ENCODE measurements at places on chromosomes 7 and 10.
A peak's percentile ranks its signal among the peaks of the same experiment; 100 is the strongest.

DNA sequence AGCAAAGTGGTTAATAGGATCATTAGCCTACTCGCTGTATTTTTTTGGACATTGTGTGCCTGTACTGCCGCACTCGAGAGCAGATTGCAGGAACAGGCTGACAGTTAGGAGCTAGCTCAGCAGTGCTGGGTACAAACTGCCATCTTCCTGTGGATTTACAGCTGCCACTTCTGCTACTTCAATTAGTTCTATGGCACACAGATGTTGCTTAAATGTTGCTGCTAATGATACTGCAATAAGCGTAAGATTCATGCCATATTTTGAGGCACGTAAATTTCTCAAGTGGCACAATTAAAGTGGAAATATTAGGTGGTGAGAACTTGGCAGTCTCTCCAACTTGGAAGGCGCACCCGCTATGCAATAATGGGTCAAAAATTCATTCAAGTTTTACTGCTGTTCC lies 171.9 kb downstream of the EBF3 start:
- DNase-seq: no peak

DNA sequence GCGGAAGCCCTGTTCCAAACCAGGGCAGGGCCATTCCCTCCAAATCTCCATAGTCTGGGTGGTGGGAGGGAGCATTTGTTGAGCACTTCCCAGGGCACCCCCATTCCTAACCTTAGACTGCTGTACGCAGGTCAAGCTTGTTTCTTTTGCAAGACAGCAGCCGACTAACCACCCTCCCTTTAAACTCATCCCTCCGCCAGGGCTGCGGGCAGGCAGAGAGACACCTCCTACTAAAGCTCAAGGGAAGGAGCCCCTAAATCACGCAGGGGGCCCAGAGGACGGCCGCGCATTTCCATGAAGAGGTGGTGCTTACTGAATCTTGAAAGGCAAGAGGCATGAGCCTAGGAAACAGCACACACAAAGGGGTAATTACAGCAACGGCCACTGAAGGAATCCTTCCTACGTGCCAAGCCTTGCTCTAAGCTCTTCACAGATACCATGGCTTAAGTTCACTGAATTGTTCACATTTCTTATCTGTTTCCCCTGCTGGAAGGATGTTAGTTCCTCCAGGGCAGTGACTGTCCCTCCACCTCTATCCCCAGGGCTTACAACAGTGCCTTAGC lies 90.0 kb downstream of the PROSER2 start:
- DNase-seq: no peak

DNA sequence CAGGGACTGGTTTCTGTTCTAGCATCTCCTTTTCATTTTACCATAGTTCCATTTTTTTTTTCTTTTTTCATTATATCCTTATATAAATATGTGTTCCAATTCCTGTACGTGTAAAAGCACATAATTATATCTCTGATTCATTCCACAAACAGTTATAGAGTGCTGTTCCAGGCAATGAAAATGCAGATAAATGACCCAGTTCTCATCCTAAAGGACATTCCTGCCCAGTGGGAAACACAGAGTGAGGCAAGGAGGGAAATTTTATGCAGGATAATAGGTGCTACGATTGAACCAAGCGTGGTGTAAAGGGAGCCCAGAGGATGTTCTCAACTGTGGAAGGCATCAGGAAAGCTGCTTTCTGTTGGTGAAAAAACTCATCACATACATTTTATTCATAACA lies 408.1 kb downstream of the GATA3 start:
- no peak for DNase-seq

GRCh38 chr7:28020302-28020940 lies 160.2 kb downstream of the JAZF1 start:
- DNase-seq: peak; percentile 66

DNA sequence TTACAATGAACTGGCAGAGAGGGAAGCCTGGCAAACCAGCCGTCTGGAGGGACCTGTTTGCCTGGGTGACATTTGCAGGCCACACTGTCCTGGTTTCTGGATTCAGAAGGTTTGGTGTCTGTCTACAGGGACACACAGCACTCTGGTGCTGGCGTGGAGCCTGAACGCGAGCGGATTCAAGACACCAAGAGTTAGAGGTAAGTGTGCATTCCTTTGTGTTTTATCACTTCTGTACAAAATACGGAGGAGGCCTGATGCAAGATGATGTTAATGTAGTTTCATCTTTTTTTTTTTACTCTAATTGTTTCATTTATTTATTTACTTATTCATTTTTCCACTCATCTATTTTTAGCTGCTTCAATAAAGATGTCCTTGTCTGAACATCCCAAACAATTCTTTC lies 485.3 kb upstream of the ADARB2 start:
- DNase-seq: no peak

GRCh38 chr10:112491144-112491543 lies 44.1 kb downstream of the VTI1A start:
- DNase-seq: no peak

GRCh38 chr10:44787480-44788075 lies 123.6 kb upstream of the TMEM72 start:
- no peak for DNase-seq

DNA sequence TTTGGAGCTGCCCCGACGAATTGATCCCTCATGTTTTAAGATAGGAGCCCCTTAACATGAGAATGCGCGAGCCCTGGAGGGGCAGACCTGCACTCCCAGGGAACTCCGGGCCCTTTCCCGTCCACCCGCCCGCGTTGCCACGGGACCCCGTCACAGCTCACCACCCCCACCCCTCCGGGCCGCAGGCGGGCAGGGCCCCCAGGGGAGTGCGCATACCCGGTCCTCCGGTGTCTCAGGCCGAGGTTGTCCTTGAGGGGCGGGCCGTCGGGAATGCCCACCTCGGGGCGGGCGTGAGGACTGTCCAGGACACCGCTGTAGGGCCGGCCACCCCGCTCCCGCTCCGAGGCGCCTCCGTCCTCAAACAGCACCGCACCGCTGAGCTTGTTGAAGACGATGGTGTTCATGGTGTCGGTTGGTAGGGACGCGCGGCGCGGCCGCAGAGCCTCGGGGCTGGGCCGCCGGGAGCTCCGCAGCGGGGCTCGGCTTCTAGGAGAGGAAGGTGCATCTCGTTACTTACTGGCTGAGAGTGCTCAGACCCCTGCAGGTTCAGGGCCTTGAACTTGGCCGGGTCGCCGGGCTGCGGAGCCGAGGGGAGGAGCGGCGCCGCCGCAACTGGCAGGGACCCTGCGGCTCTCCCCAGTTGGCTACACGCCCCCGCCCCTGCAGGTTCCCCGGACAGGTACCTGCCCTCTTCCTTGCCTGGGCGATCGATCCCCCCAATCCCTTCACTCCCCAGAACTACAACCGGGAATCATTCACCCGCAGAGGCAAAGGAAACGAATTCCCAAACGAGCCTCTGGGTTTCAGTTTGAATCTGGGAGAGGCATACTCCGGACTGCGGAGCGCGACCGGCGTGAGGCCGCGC lies 2.4 kb downstream of the MKX start:
- DNase-seq: no peak

- DNase-seq: peak; percentile 52
These were observed 7.8 kb downstream of the PROSER2 start for GRCh38 chr10:11830836-11831519.

DNA sequence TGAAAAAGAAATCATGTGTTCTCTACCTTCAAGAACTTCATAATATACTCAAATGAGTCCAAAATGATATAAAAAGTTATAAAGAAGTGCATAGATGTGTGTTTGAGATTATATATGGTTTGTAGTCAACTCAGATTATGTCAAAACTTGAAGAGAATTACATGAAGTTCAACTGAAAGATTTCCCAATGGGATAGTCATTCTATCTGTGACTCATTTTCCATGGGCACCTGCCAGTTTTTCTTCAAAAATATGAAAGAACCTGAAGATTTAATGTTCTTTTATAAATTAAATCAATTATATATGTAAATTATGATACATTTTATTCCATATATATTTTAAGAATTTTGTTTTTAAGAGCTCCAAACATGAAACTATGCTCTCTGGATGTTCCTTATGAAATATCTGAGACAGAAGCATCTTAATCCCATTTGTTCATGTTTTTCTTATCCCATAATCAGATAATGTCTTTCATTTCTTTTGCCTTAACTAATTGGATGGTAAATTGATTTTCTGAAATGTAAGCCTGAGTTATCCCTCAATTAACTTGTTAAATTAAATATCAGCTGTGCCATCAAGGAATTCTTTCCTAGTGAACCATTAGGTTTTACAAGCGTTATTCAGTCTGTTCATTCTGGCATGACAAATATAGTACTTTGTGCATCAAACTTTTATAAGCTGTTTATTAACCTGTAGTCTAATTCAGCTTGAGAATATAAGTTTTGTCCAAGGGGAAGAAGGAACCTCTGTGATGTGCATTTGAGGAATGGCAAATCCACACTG lies 387.1 kb downstream of the IPMK start:
- no peak for DNase-seq

DNA sequence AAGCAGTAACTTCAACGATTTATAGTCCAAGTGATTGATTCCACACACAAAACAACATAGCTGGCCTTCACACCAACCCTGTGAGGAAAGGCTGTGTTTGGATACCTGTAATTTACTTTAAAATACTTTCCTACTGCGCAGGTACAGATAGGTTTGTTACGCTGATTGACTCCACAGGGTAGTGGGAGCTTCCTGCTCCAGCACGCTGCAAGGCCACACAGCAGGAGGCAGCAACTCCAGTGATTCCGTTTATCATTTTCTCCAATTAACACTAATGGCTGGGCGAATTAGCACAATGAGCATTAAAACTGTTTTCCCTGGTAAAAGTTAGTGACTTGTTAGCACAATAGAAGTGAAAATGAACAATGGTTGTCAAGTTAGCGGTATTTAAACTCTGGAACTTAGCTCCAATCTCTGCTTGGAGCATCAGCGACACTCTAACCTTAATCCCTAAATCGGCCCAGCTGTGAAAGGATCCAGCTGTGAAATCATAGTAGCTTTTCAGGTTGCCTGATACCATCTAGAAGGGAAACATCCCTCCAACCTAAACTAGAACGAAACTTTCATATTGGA lies 959 bp downstream of the DCLRE1C start:
- no peak for DNase-seq

DNA sequence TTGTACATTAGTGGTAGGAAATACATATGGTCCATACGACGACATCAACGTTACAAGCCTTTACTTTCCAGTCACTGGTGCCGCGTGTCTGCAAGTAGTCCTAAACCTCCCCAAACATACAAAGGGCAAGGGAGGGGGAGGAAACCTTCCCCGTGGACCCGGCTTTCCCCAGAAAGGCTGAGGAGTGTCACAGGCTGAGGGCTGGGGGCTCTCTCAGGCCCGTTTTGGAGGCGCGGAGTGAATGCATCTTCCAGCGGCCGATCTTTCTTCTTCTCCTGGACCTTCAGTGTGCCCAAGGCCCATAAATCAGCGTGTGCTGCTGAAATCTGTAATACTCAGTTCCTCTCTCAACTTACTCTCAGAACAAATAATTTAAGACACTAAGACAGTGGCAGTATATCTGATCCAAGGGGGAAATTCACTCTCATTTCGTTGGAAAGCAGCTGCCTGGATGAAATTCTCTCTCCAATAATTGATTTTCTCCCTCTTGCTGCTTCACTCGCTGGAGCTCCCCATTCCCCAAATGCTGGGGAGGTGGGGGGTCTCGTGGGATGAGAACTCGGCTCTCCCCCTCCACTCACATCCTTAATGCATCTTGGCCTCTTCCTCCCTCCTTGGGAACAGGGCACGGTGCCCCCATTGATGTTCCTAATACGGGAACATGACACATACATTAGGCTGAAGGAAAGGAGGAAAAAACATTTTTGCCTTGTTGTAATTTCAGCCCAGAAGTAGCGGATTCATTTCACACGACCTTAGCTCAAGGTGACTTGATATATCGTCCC lies 126.1 kb downstream of the ADARB2 start:
- DNase-seq: no peak

GRCh38 chr10:43234471-43235041 lies 32.3 kb downstream of the RASGEF1A start:
- DNase-seq: no peak

DNA sequence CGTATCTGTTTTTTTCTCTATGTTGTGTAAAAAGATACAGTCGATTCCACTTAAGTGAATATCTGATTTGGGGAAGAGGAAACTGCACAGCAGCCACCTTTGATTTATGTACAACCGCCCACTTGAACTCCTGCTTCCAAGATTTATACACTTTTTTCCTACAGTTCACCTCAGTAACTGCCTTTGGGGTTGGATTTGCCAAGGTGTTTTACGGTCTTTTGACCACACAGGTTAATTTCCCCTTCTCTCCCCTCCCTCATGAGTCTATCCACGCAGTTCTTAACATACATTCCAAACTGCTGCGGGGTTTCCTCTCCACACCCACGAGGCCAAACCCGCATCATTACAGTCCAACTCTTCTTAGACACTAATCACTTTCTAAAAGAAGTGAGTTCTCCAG lies 277.0 kb downstream of the USP6NL start:
- DNase-seq: no peak

GRCh38 chr10:11602919-11603523 lies 8.4 kb downstream of the USP6NL start:
- no peak for DNase-seq

DNA sequence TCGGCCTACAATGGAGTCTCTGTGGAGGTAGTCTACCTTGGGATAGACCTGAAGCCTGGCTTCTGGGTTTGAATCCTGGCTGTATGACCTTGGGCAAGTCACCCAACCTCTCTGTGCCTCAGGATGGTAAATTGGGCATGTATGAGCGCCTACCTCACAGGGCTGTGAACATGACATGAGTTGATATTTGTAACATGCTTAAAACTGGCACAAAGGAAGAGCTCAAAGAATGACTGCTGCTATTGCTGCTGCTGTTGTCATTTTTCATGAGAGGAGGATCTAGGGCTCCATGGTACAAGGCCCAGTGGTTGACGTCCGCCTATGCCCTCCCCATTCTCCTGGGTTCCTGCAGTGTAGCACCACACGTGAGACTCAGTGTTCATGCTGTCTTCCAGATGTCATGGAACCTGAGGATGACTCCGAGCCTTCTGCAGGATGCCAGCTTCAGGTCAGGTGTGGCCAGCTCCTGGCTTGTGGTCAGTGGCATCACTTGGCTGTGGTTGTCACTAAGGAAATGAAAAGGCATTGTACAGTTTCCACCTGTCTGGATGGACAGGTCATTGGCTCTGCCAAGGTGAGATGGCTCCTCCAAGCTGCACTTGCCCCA lies 95.0 kb downstream of the WDFY4 start:
- no peak for DNase-seq

DNA sequence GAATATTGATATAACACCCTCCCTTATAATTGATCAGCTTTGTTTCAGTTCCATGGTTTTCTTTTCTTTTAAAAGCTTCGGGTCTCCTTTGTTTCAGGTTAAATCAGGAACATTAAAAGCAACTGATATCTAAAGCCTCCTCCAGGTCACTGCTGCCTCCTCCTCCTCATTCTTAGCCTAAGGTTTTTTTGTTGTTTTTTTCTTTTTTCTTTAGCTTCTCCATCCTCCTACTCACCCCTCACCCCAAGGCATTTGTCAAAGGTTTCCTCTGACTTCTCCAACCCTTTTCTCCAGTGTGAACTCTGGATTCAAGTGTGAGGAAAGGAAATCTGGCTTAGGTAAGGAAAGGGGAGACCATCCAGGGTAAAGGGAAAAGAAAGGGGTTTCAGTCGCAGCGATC lies 420.2 kb upstream of the NFE2L3 start:
- no peak for DNase-seq
